ENCODE measurements at places on chromosomes 5 and 9.

DNA sequence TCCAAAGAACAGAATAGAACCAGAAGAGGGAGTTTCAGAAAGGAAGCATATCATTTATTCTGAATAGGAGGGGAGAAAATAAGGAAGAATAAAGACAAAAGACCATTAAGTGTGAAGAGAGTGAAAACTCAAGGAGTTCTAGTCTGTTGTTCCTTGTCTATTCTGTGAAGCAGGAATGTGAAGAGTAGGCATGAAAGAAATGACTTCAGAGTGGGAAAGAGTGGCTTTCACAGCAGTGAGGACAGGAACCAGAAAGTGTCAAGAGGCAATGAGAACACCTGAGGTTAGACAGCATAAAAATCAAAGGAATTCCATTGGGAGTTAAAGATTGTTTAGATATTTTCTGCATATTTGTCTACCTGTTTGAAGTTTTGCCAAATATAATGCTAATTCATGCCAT lies 768.8 kb upstream of the GRAMD2B start:
- no peak for DNase-seq

DNA sequence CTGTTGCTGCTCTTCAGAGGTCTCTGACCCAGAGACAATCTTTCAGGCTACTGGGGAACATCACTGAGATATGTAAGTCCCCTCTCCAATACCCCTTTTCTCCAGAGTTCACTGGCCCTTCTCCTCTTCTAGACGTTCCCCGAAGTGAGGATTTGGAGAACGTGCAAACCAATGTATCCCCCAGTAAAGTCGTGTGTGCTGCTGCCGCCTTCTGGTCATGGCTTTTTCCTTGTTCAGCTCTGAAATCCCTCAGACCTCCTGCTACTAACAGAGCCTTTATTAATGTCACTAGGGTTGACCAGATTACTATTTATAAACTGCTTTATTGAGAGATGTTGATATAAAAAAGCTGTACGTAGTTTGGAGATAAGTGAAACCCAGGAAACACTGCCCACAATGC lies 1028.6 kb downstream of the CDH9 start:
- no peak for DNase-seq

GRCh38 chr9:14127656-14128055 lies 186.3 kb downstream of the NFIB start:
- DNase-seq: no peak

GRCh38 chr5:94613583-94613982 lies 4.8 kb downstream of the KIAA0825 start:
- no peak for DNase-seq

- DNase-seq: no peak
These were observed 47.9 kb upstream of the XPA start for GRCh38 chr9:97744710-97745708.

DNA sequence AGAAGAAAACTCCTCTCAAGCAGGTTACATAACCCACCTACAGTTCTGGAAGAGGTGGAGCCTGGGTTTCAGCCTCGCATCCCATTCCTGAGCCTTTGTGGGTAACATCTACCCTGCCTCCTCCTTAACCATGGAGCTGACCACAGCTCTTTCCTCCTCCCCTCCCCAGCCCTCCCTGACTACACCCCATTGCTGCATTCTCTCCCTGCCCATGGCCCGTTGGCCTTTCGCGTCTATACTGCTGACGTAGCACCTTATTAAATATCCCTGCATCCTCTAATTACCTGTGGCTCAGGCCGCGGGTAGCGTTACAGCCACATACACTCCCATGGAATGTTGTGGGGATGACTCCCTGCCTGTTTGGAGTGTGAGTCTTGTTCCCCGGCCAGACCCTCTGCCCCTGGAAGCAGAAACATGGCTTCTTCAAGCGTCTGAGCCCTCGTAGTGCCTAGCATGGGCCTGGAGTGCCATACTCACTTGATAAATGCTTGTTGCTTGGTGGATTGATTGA lies 72.8 kb downstream of the WWC1 start:
- no peak for DNase-seq

GRCh38 chr9:109320742-109321448 lies at the start of gene EPB41L4B:
EPB41L4B (minus strand) TSS chr9:109321059; CDS start chr9:109320446, 613 bp downstream.
- DNase-seq: peak; percentile 70
